ENCODE measurements at places on chromosomes 12 and 14. TPM values are rescaled to one million over a fixed set of nuclear protein-coding genes. Genes with fewer than 3 reads are reported as not detected.

DNA sequence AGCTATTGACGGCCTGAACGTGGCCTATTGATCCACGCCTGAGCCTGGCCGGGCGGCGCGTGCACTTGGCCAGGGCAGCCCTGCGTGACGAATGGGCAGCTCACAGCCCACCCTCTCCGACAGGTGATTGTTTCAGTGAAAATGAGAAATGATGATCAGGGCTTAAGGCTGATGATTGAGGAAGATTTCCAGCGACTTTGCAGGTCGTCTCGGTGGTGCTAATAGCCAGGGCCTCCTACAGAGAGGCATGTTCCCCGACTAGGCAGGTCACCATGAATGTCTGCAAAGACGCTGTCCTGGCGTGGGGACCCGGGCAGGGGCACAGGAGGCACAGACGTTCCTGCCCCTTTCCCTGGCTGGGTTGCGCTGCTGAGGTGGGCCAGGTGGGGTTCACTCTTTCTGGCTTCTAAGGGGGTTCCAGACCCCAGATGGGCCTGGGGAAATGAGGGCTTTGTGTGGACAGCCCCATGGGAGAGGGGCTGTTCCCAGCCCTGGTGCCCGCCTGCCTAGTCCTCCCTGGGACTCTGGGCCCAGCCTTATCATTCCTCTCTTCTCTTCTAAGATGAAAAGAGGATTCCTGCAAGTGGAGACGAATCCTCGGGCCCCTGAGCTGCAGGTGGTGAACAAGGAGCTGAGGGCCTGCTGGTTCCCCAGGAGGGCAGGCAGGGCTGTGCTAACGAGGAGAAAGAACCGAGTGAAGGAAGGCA is 157.4 kb downstream of the KIF26A start:
- DNase-seq: no peak

GRCh38 chr12:6266541-6266966 is 43.9 kb upstream of the PLEKHG6 start:
- DNase-seq: no peak

DNA sequence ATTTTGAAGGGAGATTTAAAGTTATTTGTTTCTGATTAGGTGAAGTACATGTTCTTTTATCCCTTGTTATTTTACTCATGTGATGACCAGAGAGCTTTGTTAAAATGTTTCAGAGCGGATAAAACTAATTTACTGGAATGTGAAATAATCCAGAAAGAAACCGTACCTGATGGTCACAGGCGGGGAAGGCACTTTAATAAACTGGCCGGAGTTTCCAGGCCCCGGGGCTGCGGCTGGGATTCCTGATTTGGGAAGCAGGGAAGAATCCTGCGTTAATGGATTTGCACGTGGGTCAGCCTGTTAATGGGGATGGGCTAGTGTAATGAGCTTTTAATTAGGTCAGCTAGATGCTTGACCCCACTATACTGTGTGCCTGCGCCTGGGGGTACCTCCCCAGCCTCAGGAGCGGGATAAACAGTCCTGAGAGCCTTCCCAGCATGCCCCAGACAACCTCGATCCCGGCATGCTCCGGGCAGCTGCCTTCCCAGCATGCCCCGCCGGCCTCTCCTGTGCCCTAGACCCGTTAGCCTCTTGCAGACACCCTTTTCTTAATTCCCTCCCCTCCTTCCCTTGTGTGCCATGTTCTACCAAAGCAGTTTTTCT is 208.6 kb upstream of the CDKN3 start:
- DNase-seq: no peak

- no peak for DNase-seq
These were observed 15.5 kb upstream of the ANO4 start for GRCh38 chr12:100778967-100779590.

DNA sequence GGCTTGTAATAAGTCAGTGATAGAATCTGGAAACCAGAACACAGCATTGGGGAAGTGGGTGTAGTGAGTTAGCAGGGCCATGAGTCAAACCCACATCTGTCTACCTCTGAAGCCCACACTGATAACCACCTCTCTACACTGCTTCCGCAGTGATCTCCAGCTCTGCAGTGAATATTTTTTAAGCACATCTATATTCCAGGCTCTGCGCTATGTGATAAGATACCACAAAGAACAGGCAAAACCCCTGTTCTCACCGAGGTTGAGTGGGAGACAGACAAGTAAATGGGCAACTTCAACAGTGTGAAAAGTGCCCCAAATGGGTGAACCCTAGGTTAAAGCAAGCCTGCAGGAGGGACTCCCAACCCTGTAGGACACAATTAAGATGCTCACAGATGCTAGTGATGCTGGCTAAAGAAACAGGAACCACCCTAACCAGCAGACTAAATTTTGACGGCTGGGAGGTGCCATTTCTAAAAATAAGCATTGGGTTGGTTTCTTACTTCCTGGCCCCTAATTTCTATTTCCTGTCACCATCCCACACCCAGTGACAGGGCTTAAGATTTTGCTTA is 375.0 kb downstream of the DPF3 start:
- DNase-seq: no peak

- no peak for DNase-seq
These were observed 6.8 kb downstream of the PPP1R36 start for GRCh38 chr14:64556526-64556925.

DNA sequence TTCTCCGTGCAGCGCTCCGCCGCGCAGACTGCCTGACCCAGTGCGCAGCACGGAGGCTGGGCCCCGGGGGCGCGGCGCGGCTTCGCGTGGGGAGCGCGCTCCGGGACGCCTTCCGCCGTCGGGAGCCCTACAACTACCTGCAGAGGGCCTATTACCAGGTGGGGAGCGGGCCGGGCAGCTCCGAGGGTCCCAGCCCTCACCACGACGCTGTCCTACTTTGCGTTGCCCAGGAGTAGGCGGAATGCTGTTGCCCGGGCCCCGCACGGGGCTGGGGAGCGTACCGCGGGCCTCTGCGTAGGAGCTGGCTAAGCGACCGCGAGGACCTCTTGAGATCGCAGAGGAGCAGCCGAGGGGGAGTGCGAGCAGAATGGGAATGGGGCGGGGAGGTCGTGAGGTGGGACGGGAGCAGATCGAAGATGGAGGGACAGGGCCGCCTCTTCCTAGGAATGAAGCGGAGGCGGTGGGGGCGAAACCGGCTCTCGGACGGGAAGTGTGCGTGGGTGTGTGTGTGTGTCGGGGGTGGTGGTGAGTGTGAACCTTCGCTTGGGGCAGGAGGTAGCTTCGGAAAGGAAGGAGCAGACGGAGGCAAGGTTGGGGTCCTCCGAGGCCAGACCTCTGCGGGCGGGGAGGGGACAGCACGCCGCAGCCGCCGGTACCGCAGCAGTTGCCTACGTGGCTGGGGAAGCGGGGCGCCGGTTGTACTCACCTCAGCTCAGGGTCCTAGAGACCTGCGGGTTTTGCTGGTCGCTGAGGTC is 751 bp downstream of the P3H3 start:
- no peak for DNase-seq

DNA sequence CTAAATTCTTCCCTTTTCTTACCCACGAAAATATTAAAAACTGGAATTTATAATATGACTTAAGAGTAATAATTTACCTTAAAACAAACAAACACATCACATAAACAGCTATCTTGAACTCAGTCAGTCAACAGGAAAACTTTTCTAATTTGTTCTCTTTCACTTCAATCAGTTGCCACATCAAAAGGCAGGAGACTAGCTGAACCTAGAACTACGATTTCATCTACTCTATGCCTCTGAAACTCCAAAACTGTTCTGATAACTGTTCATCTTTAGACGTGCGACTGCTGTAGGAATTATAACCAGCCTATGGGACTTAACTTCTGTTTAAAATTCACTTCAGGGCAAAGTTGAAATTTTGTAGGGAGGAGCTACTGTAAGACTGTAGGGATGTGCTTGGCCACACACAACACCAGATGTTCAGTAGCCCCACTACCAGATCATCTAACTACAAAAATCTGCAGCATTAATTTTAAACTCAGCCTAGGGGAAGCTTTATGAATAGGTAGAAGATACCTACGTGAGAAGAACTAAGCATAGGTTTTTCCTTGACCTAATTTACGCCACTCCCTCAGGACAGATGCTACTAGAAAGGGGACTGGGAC is 7.6 kb upstream of the RAD51AP1 start:
- no peak for DNase-seq

DNA sequence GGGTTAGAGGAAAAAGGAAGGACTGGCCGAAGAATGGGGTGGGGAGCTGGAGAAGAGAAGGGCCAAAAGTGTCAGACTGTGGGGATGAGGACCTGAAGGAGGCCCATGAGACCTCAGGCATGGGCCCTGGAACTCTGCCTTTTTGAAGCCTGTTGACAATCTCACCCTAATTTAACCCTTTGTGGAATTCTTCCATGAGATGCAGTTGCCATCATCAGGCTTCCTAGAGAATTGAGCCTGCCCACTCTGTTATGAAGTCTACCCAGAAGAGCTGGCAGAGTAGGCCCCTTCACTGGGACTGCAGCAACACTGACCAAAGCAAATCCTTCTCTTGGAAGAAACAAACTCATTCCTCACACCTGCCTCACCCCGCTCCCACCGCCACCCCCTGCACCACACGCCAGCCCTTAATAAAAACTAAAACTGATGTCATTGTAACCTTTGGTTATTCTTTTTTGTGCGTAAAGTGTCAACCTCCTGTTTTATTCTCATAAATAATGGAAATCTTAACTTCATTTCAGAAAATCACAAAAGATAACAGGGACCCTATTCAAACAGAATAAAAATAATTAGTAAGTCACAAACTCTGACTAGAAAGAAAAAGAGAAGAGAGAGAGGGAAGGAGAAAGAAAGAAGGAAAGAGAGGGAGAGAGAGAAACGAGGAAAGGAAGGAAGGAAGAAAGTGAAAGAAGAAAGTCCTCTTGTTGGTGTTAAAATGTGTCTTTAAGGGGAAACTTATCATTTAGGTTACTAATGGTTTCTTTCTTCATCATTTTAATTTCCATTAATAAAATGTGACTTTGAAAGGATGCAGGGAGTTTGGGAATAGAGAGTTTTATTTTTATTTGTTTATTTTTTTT is 61.3 kb downstream of the CRADD start:
- DNase-seq: no peak

- no peak for DNase-seq
These were observed 104.0 kb upstream of the EIF5 start for GRCh38 chr14:103230021-103230420.

GRCh38 chr12:49824416-49824815 is 3.8 kb downstream of the NCKAP5L start:
- DNase-seq: no peak

DNA sequence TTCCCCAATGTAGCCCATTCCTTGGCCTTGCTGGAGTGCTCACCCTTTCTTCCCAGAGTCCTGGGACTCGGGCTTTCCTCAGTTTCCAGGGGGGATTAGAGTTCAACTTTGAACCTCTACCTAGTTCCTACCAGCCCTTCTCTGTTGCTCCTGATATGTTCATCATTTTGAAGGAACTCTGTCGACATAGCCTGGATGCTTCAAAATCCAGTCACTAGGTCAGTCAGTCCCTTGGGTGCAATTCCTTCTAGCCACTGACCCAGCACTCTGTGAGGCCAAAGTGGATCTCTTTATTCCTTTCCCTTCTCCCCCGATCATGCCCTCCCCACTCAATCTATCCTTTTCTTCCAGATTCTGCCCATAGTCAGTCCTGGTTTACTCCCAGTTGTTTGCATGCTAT is 72.3 kb upstream of the TMCC3 start:
- no peak for DNase-seq

DNA sequence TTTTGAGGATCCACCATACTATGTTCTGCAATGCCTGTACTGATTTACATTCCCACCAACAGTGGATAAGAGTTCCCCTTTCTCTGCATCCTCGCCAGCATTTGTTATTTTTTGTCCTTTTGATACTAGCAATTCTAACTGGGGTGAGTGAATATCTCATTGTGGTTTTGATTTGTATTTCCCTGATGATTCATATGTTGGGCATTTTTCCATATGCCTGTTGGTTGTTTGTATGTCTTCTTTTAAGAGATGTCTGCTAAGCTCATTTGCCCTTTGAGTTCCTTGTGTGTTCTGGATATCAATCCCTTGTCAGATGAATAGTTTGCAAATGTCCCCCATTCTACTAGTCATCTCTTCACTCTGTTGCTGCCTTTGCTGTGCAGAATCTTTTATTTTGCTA is 49.0 kb upstream of the MSRB3 start:
- DNase-seq: no peak

PLBD1 gene
- total RNA-seq: 16.1 TPM

DTX1 gene
- 80.9 TPM for total RNA-seq

PLEKHG3 gene
- total RNA-seq: 34.3 TPM

PIWIL1 gene
- total RNA-seq: not detected

CLEC7A gene
- total RNA-seq: 12.6 TPM

Data from omental fat pad (tissue), 4 donors.